ENCODE measurements at places on chromosomes 3 and 15.

DNA sequence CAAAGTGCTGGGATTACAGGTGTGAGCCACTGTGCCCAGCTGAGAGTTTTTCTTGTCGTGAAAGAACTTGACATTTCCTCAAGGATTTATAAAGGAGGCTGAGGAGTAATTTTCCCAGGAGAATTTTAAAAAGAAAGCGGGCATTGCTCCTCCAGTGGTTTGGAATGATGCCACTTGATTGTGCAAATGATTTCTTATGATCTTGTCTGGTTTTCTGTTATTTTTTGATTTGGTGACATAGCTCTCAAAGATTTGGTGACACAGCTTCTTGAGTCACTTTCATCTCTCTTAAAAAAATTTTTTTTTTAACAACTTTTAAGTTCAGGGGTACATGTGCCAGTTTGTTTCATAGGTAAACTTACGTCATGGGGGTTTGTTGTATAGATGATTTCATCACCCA is 24.6 kb upstream of the NFKBIZ start:
- DNase-seq, result no peak

GRCh38 chr15:71050461-71050860 is 64.8 kb upstream of the THSD4 start:
- no peak for DNase-seq

DNA sequence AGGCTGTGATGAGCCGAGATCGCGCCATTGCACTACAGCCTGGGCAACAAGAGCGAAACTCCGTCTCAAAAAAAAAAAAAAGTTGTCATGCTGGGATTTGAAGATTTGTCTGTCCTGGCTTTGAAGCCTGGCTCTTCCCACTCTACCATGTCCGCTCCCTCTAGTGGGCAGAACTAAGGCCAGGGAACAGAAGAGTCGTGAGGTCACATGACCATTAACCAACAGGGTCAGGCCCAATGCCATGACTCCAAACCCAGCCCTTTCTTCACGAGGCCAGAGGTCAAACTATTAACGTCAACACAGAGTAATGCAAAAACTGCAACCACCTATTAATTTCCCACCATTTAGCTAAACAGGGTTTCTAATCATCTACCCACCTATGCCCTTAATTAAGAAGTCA is 212.1 kb downstream of the ADAMTS17 start:
- DNase-seq, result no peak

DNA sequence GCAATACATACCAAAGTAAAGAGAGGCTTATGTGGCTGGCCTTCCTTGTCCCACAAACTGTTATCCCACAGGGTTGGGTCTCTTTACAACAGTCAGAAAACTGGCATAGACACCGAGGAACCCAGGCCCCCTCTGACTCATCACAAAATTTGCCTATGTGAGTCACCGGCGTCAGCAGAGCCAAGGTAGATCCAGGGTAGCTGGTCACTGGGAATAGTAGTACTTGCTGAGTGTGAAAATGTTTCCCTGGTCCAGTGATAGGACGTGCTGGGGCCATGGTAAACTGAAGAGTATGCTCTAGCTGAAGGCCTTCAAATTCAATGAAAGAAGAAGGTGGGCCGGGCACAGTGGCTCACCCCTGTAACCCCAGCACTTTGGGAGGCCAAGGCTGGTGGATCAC is 27.1 kb upstream of the SKIL start:
- DNase-seq, result no peak

- DNase-seq, result no peak
Measured at GRCh38 chr15:66481107-66481856, 16.3 kb downstream of the SNAPC5 start.

DNA sequence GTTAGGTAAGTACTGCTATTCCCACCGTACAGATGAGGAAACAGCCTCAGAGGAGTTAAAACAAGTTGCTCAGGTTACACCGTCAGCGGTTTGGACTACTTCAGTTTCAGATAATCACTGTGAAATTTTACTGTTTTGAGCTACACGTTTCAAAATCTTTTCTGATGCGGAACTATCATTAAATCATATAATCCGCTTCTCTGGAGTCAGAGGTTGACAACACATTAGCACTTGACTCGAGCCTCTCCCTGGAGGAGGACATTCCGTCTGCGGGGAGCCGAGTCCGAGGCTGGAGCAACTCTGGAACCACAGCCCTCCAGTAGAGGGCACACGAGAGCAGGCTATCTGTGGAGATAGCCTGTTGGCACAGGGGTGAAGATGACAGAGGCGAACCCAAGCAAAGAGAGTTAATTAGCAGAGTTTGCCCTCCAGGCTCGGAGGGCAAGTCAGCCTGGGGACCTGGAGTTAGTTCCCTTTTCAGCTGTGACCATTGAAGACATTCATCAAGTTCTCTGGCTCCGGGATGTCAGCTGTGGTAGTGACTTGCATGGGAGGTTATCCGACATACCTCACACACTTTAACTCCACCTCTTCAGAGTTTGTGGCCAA is 131.2 kb downstream of the IGF1R start:
- peak; percentile 50 for DNase-seq

- DNase-seq, result no peak
Measured at GRCh38 chr3:164851905-164852304, 226.4 kb downstream of the SI start.

DNA sequence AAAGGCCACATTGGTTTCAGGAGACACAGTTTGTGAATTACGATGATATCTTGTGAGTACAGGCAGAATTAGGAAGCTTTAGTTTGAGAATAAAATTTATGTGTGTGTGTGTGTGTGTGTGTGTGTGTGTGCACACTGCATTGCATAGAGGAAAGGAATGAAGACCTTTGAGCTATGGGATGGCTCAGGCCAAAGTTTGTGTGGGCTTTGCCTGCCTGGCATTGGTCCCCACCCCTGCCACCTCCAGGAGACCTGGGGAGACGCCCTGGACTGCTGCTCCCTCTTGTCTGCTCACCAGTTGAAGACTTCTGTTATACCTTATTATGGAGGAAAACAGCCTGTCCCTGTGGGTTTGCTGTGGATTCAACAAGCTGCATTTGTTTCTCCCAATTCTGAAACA is 37.2 kb downstream of the TIGIT start:
- DNase-seq, result no peak

- no peak for DNase-seq
Measured at GRCh38 chr15:60162251-60162967, 158.3 kb downstream of the FOXB1 start.

- no peak for DNase-seq
Measured at GRCh38 chr15:61780278-61780980, 279.8 kb downstream of the VPS13C start.

DNA sequence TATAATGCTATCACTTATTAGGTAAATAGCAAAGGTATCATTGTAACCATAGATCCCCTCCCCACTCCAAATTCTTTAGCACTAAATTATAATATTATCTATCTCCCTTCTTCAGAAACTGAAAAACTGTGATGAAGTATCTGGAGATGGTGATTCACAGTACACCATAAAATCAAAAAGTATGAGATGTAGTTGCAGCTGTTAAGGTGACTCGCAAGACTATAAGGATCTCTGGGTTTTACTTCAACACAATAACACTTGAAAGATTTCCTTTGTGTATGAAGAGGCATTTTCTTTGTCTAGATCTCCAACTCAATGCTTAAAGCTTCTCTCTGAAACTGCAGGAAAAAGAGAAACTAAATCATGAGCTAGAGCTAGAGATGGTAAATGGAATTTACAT is 46.9 kb downstream of the IFT57 start:
- no peak for DNase-seq

GRCh38 chr3:10008588-10009344 is 17.5 kb upstream of the FANCD2 start:
- peak; percentile 73 for DNase-seq

DNA sequence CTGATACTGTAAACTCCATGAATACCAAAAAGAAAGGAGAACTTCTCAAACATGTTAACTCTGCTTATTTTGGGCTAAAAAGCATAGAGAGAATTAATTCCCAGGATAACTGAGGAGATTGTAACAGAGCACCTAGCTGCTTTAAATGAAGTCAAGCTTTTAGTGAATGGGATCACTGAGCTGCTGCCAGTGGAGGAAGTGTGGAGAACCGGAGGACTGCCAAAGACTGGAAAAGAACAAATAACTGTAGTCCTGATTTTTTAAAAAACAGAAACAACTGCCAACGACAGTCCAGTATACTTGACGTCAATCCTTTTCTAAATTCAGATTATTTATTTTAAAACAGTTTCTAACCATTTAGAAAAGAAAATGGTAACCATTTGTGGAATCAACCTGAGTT is 3.3 kb downstream of the C3orf70 start:
- DNase-seq, result no peak

DNA sequence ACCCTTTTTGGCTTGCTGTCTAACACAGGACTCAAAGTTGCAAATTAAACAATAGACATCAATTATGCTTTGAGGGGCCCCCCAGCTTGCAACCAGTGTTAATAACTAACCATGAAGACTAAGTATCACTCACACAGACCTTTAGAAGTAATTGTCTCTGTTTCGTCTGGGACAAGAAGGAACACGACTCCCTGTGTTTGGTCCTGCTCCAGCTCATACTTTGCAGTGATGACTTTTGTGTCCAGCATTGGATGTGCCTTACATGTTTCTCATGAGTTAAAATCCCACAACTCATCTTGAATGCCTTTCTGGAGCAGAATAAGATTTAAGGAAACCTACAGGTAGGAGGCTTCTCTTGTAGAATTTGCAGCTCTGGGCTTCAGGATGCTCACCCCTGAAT is 53.1 kb downstream of the GMNC start:
- DNase-seq, result no peak

DNA sequence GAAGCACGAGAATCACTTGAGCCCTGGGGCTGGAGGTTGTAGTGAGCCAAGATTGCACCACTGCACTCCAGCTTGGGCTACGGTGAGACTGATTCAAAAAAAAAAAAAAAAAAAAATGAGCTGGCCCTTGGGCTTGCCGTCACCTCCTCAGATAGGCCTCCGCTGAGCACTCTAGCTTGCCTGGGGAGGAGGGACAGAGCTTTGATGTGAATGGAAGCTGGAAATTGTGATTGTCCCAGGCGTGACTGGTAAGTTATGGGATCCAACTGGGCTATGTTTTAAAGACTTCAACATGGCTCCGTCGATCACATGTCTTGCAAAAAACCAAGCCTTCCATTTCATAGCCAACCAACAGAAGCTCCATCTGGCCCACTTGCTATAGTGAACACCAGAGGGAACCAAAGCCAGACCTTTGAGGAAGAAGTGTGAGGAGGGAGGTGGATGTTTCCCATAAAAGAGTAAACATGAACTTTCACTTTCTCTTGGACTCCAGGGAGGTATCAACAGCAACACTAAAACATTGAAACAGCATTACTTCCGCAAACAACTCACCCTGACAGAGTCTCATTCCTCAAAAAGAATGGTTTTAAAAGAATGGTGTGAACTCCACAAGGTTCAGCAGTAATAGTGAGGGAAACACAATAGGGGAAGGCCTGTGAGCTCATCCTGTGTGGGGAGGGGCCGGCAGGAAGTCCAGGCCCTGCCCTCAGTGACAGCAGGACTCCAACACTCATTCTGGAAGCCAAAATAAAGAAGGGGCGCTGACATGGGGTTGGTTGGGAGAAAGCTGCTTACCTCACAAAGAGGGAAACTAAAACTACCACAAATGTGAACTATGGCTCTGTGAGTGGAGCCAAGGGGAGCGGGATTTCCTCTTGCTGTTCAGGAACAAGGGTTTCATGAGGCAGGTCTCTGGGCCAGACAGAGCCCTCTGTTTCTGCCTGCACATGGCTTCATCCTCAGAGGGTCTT is 59.2 kb upstream of the IL12A start:
- DNase-seq, result no peak

DNA sequence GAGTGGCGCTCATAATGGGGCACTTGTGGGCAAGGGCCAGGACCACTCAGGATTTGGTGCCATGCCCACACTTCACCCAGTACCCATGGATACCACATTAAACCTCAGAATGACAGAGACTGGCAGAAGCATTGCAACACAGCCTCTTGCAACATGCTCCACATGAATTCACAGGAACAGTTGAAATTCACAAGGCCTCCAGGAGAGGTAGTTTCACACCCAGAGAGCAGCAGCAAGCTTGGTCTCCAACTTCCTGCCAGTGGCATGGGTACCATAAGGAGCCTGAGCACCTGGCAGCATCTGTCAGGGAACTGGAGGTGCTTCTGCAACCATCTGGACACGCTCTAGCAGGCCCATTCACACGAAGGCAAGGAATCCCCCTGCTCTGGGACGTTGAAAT is 101.0 kb downstream of the OSBPL10 start:
- DNase-seq, result peak; percentile 22

DNA sequence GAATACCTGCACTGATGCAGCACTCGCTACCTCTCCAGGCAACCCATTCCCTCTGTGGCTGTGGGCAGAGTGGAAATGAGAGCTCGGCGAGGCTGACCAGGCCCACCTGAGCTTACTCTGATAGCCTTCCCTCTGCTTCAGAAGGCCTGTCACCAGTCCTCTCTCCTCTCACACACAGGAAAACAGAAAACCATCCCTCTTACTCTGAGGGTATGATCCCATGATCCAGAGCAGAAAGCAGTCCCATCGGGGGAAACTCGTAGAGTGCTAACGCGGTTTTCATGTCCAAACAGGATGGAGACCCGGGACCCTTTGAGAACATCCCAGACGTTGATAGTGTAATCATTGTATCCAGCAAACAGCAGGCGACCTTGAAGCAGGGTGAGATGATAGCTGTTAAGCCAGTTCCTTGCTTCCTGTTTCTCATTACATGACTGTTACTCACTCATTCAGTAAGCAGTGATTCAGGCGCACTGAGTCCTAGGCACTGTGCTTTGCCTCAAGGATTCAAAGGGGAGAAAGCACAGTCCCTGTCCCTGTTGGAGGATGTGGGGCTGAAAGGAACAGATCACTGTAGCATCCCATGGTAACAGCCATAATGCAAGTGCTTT is 11.8 kb upstream of the BCL2L10 start:
- no peak for DNase-seq

GRCh38 chr15:57060799-57061198 is 142.4 kb downstream of the TCF12 start:
- no peak for DNase-seq

DNA sequence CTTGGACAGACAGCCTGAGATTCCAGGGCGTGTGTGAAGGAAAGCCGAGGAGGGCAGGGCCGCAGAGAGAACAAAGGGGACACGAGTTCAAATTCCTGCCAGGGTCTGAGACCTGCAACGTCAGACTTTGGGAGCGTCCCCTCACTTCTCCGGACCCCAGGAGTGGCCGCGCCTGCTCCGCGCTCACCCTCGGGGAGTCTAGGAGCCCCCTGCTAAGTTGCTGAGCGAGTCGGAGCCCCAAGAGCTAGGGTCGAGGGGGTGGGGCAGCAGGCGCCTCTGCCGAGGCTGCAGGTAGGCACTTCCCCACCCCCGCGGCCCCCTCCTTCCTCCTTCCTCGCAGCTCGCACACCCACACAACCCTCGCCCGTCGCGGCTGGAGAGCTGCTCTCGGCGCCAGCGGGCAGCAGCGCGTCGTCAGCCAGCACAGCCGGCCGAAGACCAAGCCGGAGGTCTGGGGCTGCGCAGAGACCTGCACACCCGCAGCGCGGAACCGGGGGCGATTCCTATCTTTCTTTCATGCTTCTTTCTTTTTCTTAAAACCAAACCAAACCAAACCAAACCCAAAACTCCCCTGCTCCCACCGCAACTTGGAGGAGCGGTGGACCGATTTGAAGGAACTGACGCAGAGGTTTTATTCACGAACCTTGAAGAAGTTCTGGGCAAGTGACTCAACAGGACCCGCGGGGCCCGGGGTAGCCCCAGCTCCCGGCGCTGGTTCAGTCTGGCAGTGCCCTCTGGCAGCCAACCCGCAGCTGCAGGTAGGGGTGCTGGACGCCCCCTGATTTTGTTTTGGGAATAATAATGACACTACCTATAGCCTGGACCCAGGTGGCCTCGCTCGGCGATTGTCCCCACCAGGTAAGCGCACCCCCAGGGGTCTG is at the start of gene ANKRD34C:
ANKRD34C (plus strand) TSS at position 352 of the 881 bp plus-strand sequence. CDS start 10,563 bp downstream, outside the sequence.
- DNase-seq, result no peak
